ENCODE measurements at places on chromosomes 12 and 14.

- DNase-seq, result peak; percentile 27
These were observed 272.0 kb downstream of the ZFP36L1 start for GRCh38 chr14:68520637-68521556.

DNA sequence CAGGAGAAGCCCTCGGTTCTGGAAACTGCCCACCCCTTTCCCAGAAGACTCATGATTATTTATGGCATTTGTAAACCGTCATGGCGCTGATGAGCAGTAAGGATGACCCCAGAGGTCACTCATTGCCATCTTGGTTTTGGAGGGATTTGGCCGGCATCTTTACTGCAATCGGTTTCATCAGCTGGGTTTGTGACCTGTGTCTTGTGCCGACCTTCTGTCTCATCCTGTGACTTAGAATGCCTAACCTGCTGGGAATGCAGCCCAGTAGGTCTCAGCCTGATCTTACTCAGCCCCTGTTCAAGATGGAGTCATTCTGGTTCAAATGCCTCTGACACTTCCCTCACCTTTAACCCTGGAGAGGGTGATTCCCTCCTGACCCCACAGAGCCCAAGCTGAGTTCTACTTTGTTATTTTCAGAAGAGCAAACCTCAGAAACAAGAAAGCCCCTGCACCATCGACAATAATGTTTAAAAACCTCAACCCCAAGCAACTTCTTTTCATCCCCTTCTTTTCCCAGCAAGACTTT, 105.5 kb upstream of the SFSWAP start:
- no peak for DNase-seq

GRCh38 chr12:66302827-66303169, 505 bp downstream of the HELB start:
- DNase-seq, result no peak

- DNase-seq, result no peak
These were observed 5.2 kb upstream of the SLC6A13 start for GRCh38 chr12:267581-268482.

- no peak for DNase-seq
These were observed 182.3 kb downstream of the RBM19 start for GRCh38 chr12:113783811-113784210.

DNA sequence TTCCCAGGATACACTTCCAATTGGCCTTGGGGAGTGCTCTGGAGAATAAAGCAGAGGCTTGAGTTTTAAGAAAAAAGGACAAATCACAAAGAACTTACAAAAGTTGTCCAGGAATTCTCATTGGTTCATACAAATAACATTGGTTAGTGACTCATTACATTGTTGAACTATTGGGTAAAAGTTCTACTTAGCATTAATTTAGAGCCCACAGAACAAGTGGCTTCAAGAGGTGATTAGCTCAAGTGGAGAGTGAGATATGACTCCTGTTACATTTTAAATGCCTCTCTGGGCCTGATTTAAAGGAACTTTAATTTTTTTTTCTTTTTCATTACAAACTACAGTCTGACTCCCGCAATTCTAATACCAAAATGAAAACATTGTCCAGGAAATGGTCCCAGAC, 72.9 kb downstream of the ASCL4 start:
- no peak for DNase-seq

GRCh38 chr14:71720978-71721624, 211.1 kb upstream of the RGS6 start:
- peak; percentile 37 for DNase-seq

DNA sequence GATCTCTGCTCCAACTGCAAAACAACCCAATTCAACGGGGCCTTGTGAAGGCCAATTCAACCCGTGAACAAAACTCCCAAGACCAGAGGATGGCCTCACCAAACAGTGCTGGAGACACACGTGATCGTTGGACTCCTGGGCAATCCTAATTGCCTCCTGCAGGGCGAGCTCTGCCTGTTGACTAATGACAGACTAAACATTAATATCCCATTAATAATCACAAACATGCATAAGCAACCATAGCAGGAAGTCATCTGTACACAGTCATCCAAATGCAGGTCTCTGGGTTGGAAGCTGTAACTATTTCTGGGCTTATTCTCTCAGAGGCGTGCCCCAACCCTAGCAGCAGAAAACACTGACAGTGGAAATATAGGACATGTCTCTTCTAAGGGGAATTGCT, 21.0 kb downstream of the ANAPC5 start:
- DNase-seq, result no peak

- DNase-seq, result no peak
These were observed 273.8 kb downstream of the TTC8 start for GRCh38 chr14:89098254-89098653.

DNA sequence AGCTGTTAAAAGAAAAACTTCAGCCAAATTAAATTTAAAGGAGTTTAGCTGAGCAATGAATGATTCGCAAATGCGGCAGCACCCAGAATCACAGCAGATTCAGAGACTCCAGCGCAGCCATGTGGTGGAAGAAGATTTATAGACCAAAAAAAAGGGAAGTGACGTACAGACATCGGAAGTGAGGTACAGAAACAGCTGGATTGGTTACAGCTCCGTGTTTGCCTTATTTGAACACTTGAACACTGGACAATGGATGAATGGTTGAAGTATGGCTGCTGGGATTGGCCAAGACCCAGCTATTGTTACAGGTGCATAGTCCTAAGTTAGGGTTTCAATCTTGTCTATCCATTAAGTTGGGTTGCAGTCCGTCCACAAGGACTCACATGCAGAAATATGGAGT, 42.6 kb downstream of the GALNT8 start:
- peak; percentile 14 for DNase-seq

DNA sequence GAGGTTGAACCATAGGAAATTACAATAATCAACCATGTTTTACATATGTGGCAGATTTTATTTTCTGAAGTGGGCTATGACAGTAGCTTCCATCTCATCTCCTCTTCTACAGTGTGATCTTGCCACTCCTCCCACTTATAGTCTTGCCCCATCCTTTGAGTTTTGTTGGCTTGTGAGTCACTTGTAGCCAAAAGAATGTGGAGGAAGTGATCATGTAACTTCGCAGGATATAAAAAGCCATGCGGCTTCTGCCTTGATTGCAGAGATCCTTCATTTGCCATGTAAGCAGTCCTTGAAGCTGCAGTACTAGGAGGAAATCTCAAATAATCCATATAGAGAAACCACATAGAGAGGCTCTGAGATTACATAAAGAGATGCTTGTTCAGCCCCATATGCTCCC, 13.7 kb upstream of the ZNF84 start:
- no peak for DNase-seq

DNA sequence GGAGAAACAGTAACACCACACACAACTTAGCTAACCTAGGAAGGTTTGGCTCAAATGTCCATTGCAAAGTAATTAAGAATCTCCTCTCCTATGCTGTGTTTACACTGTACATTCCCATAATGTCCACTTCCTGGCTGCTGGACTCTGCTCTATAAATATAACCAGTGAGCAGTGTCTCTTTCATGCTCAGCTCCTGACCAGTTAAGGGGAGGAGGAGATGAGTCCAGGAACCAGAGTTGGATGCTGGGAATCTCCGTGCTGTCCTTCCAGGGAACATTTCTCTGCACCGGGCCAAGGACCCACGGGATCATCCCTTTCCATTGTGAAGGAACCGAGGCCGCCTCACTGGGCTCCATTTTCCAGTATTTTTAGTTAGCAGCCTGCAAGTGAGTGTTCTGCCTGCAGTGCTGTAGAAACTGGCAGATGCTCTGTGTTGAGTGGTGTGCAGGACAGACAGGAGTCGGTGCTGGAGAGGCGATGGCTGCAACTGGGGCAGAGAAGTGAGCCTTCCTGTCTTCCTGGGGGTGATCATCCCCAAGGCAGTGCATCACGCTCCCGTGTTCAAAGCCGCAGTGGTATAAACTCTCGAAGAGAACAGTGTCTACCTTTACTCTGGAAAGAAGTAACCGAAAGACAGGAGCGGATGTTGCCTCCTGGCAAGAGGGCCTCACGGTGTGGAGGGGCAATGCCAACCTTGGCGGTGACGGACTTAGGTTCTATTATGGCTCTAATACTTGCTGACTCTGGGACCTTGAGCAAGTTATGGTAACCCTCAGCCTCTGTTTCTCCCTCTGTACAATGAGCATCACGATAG, 195.5 kb downstream of the CACNA1C start:
- DNase-seq, result no peak

- no peak for DNase-seq
These were observed 808 bp downstream of the MSI1 start for GRCh38 chr12:120367924-120368788.

DNA sequence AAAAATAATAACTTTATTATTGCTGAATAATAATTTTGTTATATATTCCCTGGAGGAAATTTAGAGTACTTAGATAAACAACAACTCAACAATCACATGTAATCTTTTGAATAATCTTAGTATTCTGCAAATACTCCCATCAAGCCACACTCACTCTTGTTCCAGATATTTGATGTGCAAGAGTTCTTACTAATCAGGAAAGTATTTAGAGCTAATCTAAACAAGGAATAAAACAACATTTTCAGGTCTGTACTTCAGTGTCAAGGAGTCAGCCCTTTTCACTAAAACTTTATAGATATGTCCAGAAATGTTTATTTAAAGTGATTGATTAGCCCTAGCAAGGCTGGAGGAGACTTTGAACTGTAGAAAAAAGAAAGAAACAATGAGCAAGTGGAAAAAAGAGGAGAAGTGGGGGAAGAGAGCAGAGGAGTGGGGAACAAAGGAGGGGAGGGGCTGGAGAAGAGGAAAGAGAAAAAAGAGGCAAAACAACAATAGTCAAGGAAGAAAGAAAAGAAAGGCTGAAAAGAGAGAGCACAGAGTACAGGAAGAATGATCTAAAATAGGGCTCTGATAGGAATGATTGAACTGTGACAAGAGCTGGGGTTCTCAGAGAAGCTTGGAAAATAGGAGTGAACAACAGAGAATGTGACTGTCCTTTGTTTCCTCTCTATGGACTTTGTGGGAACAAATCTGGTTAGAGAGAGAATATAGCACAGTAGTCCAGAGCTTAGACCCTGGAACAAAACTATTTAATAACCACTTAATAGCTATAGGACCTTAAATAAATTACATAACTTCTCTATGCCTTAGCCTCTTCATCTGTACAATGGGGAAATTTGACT, 238.7 kb downstream of the AKAP6 start:
- no peak for DNase-seq

- DNase-seq, result no peak
These were observed 541 bp downstream of the GOLT1B start for GRCh38 chr12:21502164-21502496.

- no peak for DNase-seq
These were observed 286 bp downstream of the PPP4R3A start for GRCh38 chr14:91509878-91510170.

- DNase-seq, result no peak
These were observed 71.3 kb downstream of the TSPAN9 start for GRCh38 chr12:3148366-3149000.

- no peak for DNase-seq
These were observed 16.1 kb downstream of the ZBTB1 start for GRCh38 chr14:64520699-64521098.

DNA sequence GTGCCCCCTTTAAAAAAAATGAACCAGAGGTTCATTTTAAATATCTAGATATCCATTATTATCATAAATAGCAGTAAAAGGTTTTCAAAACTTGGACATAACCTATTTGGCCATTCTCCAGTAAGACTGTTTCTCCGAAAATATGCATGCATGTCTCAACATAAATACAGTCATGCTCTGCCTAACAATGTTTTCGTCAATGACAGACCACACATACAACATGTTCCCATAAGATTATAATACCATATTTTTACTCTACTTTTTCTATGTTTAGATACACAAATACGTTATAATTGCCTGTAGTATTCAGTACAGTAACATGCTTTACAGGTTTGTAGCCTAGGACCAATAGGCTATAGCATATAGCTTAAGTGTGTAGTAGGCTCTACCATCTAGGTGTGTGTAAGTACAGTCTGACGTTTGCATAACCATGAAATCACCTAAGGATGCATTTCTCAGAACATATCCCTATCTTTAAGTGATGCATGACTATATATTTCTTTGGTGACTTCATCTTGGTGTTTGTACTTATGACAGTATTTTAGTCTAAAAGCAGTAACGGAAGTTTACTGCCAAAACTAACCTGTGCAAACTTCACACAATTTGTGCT, 3.2 kb downstream of the TMEM19 start:
- no peak for DNase-seq

GRCh38 chr12:6471989-6472360, 1.5 kb upstream of the VAMP1 start:
- no peak for DNase-seq

DNA sequence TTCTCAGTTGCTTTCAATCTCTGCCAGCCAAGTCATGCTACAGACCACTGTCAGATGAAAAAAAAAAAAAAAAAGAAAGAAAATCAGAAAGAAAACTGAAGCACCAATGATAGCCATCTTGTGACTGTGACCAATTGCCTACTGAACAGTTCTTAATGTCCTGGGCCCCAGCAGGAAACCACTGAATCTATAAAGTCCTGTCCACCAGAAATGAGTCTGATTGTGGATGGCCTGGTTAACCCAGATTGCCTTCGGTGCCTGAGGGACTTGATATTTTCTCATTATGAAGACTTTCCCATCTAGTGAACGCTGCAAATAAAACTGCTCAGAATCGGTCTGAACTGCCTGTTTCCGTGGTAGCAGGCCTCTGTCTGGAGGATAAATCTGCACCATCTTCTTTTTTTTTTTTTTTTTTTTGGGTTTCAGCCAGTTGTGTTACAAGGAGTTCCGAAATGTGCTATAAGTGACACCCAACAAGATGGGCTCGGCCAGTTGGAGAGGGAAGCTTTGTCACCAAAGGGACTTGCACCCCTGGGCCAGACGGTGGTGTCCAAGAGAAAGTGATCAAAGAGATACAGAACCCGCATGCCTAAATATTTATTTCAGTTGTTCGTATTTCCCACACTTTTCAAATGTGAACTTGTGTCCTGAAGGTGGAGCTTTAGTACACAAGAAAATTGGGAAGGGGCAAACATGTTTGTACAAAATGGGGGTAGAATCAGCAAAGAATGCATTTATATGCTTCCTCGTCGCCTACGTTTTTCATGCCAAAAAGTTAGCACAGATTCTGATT, 3.0 kb upstream of the PLXNC1 start:
- DNase-seq, result no peak

DNA sequence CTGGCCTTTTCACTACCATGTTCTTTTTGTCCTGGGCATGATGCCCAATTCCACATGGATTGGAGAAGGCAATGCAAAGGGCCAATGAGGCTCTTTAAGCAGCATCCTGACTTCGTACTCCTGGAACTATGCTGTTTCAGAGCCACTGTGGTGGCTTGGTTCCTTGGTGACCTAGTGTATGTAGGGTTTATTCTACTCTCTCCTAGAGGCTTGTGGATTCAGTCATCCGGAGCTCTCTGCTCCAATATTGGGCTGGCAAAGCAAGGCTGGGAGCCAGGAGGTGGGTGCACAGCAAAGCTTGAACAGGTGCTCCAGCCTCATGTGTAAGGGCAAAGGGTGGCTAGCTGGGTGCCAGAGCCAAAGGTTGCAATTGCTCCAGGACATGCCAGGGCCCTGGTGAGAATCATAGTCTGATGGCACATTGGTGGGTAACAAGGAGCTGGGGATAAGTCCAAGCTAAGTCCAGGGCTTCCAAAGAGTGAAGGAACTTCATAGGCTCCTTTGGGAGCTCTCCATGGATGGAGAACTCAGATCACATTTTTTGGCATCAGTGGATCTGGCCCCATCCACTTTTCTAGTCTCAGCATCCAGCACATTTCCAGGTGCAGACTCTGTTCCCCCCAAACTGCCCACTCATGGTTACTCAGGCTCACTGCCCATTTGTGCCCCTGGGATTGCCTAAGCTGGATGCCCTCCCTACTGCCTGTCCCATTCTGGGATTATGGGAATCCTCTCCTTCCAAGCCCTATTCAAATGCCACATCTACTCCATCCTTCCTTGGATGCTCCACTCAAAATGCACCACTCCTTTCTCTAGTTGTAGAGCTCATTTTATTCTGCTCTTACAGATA, 253.9 kb downstream of the EMP1 start:
- DNase-seq, result no peak
